AG08395 (cell line): ENCODE measurements at places on chromosomes 5 and 9.
A peak's percentile ranks its signal among the peaks of the same experiment; 100 is the strongest.

DNA sequence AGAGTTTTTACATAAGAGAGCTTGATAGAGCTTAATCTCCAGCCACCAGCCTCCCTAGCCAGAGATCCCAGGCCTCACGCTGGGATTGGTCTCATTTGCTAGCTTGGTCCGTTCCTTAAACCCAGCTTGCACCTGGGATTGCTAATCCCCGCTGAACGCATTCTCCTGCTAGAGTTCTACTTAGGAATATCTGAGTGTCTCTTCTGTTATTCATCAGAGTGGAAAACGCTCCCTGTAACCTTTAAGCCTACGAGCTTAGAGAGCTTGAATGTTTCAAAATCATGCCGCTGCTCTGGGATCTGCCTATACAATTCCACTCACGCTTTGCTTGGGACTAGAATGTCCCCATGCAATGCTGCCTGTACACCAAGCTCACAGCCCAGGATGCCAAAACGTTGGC, 201.8 kb downstream of the NSG2 start:
- no peak for DNase-seq

DNA sequence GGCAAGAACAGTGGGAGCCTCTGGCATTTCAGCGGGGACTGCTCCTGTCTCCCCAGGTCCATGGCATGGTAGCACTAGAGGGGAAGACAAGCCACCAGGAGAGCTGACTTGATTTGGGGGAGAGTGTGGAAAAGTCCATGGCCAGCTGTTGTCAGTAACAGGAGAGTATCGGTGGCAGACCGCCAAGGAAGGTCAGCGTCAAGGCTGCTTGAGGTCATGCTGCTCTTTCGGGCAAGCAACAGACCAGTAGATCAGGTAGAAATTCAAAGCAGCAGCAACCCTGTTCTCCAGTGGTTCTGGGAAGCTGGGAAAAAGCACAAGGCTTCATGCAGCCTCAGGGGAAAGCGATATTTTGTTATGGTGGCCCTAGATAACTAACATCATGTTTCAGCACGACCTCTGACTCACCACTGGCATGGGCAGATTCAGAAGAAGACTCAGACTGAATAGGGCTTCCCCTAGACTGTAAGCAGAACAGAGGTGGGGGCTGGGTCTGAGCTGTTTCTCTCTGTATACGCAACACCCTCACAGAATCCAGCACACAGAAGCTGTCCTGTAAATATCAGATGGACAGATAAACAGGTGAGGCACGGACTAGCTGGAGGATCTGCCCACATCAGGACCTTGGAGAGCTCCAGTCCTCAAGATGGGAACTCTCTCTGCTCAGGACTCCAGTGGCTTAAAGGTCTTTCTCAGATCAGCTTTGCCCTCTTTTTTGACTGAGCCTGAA, 35.2 kb upstream of the PLEKHG4B start:
- peak; percentile 45 for DNase-seq

DNA sequence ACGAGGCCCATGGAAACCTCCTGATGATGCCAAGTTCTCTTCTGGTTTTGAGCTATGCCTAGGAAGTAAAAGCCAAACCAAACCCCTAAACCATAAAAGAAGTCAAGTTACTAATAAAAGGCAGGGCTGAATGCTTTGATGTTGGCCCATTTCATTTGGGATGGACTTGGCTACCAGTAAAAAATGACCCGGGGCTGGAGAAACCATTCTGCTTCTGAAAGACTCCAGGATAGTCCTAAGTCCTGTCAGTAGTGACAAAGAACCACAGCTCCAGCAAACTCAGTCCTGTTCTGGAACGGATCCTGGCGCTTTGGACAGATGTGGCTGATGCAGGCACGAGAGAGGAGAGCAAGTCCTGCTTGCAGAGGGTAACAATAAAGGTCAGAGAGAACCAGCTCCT, 68.6 kb downstream of the SH3PXD2B start:
- DNase-seq: no peak

DNA sequence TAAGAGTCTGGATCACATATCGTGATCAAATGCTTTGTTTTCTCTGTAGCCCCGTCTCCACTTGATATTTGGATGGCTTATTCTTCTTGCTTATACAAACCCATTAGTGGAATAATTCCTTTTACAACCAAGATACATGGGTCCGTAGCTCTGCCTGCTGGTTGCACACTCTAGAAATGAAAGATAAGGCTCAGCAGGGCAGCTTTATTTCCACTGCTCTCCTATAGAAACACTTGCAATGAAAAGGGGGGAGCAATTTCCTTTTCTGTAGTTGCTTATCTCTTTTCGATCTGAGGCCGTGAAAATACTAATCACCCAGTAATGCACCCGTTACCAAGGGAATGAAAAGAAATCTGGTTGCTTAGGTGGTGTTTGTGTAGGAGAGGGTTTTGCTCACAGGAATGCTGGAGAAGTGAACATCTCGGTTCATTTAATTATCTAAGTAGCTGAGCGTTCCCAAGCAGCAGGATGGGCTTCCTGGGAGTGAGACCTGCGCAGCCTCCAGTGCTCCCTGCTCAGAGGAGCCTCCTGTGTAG, 131.7 kb downstream of the ADAMTS16 start:
- no peak for DNase-seq

DNA sequence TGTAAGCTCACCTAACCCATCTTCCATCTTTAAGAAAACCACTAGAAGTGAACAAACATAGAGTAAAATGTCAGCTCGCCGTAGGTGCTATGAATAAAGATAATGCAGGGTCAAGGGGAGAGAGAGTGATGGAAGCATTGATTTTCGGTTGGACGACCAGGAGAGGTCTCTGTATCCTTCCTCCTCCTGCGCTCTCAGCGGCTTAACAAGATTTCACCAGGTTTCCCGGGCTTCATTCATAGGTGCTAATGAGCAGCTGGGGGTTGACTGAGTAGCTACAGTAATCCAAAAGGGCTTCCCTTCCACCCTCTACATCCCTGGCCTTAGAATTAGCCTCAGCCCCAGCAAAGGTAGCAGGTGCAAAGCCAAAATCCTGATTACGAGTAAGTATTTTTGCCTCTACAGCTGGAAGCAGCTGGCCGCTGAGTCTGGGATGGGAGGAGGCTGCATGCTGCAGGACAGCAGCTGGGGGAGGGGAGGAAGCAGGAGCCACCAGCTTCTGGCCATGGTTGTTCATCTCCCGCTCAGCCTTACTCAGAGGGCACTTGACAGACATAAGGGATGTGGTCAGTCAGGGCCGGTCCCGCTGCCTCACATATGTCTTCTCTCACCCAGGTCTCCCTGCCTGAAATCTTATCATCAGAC, 112.0 kb upstream of the IL12B start:
- DNase-seq: no peak

- peak; percentile 81 for DNase-seq
Measured at GRCh38 chr5:108193021-108193795, 188.7 kb downstream of the FBXL17 start.

GRCh38 chr9:131960311-131960710, 119.4 kb downstream of the MED27 start:
- DNase-seq: no peak

GRCh38 chr5:145510324-145510723, 324.8 kb downstream of the PRELID2 start:
- no peak for DNase-seq

DNA sequence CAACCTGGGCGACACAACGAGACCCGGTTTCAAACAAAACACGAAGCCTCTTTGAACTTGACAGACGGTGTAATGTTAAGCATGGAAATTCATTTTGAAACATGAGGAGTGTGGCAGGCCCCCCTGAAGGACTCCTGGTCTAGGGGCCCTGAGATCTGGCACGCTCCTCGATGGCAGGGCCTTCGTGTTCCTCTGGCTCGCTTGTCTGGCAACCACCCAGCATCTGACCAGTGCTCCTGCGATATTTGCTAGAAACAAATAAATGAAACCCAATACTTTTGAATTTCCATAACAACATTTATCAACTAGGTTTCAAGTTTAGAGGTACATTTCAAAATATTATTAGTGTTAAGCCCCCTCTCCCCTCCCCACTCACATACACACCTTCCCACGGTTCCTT, 193.0 kb downstream of the ERCC6L2 start:
- no peak for DNase-seq

DNA sequence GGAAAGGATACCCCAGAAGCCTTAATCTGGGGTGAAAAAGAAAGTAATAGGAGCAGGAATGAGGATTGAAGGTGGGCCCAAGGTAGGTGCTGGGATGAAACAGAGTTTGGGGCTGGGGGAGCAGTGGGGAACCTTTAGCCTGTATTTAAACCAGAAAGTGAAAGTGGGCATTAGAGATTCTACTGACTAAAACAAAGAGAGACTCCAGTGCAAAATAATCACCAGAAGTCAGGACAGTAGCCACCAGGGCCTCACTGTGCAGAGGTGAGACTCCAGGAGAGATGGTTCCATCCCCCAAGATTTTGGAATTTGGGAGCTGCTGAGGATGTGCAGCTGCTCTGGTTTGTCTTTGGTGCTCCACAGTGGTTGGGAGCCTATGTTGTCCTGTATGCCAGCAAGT, 13.1 kb downstream of the DNAJB5 start:
- DNase-seq: no peak

GRCh38 chr9:82196622-82197441, 208.3 kb downstream of the SPATA31D1 start:
- no peak for DNase-seq

- DNase-seq: no peak
Measured at GRCh38 chr5:153896701-153897100, 142.0 kb downstream of the FAM114A2 start.

DNA sequence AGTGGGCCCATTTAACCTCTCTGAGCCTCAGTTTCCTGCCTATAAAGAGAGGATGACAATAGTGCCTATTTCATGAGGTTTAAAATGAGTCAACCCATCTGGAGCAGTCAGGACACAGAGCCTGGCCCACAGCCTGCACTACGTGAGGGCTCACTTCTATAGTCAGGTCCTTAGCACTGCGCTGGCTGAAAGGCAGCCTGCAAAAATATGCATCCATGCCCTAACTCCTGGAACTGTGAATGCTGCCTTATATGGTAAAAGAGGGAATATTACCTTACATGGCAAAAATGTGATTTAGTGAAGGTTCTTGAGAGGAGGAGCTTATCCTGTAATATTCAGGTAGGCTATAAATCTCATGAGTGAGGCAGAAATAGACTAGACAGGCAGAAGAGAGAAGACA, 98.5 kb downstream of the GABBR2 start:
- no peak for DNase-seq

DNA sequence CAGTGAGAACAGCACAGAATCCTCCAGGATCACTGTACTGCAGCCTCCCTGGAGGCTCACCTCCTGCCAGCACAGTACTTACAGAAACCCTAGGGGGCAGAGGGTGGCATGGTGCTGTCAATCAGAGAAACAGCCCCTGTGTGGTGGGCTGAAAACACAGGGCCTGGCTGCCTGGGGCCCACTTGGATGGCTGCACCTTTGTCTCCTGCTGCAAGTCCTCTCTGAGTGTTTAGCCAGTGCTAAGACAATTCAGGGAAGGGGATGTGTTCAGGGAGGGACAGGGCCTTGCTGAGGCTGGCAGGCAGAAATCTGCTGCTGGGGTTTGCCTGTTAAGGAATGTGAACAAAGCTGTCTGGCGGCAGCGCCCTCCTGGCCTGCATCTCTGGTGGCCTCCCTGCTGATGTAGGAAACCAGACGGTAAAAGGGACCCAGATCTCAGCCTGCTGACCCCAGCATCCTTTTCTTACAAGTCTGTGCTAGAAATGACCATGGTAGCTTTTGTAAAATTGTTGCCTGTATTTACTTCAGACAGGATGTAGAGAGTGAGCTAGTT, 39.5 kb downstream of the PRRC2B start:
- DNase-seq: no peak

DNA sequence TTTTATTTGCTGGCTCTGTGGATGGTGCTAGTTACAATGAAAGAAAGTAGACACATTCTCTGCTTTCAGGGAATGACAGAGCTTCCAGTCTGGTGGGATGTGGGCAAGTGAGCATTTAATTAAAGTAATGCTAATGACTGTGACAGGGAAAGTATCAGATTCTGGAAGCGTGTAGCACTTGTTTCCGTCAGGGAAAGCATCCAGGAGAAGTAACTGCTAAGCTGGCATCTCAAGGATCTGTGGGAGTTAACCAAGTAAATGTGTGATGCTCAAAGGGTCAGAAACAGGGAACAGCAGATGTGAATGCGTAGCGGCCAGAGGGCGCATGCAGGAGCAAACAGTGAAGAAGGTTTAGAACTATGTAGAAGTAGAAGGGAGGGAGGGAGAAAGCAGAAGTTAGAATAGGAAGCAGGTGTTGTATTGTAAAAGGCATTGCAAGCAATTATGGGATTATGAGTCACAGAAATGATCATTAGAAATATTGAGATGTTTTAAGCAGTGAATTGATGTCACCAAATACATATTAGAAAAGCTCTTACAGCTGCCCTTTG, 12.2 kb downstream of the KLHL9 start:
- no peak for DNase-seq

- peak; percentile 63 for DNase-seq
Measured at GRCh38 chr5:87195104-87195591, 72.5 kb upstream of the RASA1 start.

DNA sequence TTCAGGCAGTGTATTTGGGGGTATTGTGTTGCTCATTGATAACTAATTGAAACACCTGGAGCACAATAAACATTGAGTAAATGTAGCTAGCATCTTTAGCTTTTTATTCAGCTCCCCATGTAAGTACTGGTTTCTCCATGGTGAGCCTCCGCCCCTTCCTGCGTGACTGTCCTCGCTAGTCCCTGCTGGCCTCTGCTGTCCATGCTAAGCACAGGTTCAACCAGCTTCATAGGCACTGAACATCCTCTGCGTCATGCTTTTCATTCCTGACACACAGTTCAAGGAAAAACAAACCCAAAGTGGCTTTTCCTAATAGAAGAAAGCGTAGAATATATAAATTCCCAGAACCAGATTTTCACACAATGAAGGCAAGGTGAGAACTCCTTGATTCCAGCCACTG, 27.3 kb upstream of the DAP start:
- no peak for DNase-seq

DNA sequence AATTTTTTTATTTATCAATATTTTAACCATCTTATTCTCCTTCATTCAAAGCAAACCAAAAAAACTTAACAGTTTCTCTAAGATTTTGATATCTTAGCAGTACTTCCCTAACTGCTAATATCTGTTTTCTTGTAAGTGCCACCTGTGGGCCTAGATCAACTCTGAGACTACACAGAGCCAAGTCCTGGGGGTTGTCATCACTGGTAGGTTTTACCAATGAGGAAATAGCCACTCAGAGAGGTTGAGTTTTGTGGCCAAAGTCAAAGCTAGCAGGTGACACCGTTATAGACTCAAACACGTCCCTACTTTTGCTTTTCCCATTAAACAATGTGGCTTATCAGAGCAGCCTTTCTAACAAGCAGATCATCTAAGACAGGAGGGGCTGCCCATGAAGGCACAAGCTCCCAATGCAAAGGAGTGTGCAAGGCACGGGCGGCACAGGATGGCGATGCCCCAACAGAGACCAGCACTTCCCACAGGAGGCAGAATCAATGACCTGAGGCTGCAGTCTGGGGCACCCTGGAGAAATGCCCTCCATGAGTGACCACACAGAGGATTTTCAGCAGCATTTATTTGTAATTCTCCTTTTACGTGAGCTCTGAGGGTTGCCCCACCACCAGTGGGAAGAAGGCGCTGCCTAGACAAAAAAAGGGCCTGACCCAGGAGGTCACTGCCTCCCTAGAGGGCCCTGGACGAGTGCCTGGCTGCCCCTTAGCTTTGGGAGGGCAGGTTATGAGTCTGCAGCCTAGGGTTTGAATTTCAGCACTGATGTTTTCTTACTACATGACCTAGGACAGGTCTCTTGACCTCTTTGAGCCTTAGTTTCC, 7.4 kb downstream of the TBC1D2 start:
- DNase-seq: no peak
